NCI-H2081 (cell line): ENCODE measurements at places on chromosomes 7 and 10.

DNA sequence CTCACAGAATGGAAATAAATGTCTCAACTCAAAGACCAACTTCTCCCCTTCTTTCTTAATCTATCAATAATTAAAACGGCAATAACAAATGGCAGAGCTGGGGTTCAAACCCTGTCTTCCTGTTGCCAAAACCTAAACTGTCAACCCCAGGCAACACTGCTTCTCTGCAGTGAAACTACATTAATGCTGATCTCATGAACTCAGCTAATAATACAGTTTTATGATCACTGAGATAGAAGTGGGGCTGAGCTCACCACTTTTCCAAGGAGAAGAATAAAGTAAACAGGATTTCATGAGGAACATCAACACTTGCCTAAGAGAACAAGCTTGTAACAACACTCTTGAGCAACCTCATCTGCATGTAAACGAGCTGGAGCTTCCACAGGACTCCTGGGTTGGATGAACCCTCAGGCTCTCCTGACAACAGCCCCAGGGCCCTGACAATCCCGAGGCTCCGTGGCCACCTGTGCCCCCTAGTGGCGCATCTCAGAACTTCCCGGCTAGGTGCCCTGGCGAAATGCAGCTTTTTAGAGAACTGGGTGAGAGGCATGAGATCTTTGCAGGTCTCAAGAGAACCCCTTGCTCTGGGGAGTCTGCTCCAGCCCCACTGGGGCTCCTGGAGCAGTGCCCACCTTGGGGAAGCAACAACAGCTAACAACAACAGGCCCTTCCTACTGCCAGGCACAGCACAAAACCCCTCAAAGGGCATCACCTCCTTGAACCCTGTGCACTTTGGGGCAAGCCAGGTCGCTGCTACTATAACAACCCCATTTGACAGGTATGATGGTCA lies 169.3 kb downstream of the SH3PXD2A start:
- DNase-seq, result peak; percentile 53

DNA sequence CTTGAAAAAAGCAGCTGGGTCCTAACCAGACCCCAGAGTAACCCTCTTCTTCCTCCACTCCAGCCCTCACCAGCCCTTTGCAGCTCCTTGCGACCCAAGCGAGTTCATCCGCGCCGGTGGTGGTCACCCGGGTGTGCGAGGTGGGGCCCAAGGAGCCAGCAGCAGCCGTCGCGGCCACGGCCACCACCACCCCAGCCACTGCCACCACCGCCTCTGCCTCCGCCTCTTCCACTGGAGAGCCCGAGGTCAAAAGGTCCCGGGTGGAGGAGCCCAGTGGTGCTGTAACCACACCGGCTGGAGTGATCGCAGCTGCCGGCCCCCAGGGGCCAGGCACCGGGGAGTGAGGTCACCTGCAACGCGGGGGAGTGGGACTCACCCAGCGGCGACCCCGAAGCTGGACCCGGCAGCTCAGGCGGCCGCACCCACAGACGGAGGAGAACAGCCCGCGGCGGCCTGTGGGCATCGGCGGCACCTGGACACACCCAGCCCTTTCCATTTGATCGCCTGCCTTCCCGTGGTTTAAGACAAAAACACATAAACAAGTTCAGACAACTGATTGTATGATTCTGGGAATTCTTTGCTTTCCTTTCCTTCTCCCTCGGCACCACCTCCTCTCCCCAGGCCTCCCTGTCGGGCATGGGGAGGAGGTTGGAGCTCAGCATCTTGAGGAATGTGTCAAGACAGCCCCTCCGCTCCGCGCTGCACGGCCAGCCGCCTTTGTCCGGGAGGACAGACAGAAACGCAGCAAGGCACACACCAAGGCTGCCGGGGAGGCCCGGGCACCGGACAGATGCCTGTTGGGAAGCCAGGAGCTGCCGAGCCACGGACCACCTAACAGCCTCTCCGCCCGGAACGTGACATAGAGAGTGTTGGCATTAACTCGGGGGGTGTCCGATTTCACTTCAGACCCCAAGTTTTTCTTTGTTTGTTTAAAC lies 13.0 kb upstream of the AP5Z1 start:
- no peak for DNase-seq

DNA sequence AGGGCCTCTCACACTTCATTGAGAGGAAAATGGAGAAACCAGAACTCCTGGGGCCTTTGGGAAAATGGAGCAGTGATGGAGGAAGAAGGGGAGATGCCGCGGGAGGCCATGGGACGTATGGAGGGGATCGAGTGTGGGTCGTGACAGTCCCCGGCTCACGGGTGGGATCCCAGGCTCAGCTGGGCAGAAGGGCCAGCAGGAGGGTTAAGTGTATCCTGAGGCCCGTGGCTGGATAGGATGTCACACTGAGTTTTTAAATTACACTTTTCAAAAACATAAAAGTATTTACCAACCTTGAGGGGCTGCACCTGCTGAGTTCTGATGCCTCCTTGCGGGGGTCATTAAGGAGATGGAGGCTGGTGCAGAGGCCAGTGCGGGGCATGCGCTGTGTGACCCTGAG lies 28.0 kb upstream of the PSMG3 start:
- DNase-seq, result no peak

GRCh38 chr10:118873738-118874105 lies 119.0 kb upstream of the CACUL1 start:
- no peak for DNase-seq

GRCh38 chr7:141557360-141557759 lies 6.2 kb downstream of the AGK start:
- DNase-seq, result no peak

DNA sequence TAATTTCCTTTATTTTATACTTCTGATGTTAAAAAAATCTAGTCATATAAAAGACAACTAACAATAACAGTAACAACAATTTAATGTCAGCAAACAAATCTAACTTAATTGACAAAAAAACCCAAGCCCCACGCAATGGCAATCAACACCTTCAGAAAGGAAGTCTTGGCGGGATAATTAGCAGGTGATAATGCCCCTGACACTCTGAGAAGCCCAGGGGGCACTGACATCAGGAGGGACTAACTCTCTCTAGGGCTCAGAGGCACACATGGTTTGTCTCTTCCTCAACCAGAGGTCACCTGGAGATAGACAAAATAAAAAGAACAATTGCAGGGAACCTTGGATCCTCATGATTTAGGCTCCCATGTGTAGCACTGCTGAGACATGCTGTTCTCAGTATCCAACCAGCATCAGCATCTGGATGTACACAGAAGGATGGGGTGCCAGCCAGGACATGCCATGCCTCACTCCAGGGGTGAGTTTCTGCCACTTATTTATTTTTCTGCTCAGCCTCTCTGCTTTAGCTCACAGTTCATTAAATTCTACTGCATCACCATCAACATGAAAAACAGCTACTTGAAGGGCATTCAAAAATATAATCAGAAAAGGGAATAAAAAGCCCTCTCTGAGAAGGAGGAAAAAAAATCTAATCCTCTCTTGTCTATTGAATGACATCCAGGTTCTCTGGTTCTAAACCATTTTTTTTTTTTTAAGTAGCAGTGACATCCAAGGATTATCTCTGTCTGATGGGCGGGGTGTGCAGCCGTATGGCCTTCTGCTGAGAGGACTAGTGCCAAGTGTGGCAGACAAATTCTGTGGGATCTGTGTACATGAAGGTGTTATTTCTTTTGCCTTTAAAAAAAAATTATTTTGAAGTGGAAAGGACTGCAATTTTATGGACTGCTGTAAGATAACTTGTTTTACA lies 96.3 kb downstream of the ATXN7L1 start:
- no peak for DNase-seq

GRCh38 chr7:85851571-85852193 lies 664.8 kb upstream of the SEMA3D start:
- peak; percentile 59 for DNase-seq

GRCh38 chr10:75109459-75109778 lies 2.0 kb upstream of the SAMD8 start:
- no peak for DNase-seq

GRCh38 chr7:106029451-106029850 lies 66.4 kb downstream of the CDHR3 start:
- DNase-seq, result no peak

- DNase-seq, result no peak
These were observed 84.6 kb downstream of the ZMYND11 start for GRCh38 chr10:219731-220472.

DNA sequence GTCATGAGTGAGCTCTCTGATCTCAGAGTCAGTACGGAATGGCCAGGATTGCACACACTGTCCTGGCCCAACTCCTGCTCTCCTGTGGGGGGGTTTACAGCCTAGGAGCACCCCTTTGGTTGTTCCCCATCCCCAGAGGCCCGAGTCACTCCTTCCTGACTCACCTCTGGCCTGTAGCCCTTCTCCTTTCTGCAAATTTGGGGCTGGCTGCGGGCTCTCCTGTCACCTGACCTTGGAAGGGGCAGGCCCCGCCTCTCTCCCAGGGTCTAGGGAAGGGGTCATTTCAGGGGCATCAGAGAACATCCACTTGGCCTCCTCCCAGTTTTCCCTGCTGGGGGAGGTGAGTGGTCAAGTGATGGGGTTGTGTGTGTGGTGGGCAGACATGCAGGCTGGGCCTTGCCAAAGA lies 1.7 kb downstream of the NYAP1 start:
- no peak for DNase-seq

DNA sequence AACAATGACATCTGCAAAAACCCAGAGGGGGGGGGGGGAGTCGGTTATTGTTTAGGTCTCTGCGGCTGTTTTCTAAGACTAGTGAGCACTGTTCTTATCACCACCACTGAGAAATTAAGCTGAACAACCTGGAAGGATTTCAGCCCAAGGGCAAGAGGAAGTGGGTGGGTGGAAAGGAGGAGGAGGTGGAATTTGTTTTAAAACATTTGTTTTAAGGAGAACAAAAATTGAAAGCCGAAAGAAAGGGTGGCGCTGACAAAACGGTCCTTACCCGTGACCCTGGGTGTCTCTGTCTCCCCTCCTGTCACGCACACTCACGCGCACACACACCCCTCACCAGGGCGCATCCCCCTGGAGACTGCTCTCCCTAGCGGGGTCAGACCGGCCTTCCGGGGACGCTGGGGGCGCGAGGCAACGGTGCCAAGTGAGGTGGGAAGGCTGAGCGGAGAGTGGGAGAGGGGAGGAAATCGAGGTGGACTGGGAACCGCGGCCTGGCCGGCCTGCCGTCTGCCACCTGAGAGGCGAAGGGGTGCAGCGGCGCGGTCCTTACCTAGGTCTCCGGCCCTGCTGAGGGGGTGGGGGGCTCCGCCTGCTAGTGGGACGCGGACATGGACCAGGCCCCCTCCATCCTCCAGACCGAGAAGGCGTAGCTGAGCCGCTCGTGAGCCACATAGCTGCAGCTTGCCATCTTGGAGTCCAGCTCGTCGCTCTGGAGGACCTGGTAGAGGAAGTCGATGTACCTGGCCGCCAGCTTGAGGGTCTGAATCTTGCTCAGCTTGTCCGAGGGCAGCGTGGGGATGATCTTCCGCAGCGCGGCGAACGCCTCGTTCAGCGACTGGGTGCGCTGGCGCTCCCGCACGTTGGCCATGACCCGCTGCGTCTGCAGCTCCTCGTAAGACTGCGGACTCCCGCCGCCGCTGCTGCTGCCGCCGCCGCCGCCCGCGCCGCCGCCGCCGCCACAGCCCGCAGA lies 1.0 kb downstream of the TWIST1 start:
- DNase-seq, result peak; percentile 75

GRCh38 chr10:45557275-45557905 lies 115.2 kb downstream of the ZFAND4 start:
- DNase-seq, result no peak

GRCh38 chr7:155729847-155730246 lies 82.4 kb downstream of the SHH start:
- DNase-seq, result peak; percentile 19

GRCh38 chr7:1709281-1709680 lies 39.2 kb downstream of the ELFN1 start:
- no peak for DNase-seq

DNA sequence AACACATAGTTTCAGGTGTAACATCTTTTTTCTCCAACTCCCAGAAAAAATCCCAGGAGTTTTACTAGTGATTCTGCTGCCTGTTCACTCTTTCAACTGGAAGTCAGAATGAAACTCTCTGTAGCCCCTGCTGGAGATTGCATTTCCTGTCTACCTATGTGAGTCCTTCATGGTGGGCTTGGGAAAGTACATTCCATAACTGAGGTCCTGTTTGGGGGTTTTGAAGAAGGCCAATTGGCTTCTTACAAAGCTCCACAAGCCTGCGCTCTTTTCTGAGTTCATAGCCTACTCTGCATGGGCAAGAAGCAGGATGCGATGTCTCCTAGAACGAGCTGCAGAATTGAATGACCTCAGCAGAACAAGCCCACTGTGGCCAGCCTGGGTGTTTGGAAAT lies 86.7 kb downstream of the LYZL2 start:
- no peak for DNase-seq

DNA sequence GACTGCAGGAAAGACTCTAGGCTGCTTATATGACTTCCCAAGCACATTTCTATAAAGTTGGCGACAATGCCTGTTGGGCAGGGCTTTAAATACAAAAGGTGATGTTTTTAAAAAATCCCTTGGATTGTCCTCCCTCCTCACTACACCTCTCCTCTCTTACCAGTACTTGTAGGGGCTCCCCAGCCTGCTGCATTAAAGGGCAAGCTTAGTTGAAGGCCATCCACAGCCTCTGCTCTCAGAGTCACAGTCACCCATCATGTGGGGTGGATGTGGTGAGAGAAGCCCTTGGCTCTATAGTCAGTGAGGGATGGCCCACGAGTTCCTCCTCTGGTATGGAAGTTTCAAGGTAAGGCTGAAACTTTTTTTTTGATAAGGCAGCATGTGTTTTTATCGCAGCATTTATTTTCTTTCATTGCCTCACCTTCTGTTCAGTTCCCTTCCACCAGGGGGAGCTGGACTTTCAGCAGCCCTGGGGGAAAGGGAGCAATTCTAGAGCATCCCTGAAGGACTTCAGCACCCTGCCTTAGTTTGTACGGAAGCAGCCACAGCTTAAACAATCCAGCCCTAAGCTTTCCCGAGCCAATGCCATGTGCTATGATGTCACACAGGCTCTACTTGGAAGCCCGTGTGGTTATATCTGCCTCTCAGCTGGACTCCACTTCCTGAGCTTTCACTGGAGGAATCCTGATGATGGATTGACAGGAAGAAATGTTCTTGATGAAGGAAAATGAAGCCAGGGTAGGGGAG lies 131.9 kb downstream of the CALCR start:
- DNase-seq, result peak; percentile 35

GRCh38 chr10:6151087-6151977 lies 51.4 kb upstream of the PFKFB3 start:
- no peak for DNase-seq

DNA sequence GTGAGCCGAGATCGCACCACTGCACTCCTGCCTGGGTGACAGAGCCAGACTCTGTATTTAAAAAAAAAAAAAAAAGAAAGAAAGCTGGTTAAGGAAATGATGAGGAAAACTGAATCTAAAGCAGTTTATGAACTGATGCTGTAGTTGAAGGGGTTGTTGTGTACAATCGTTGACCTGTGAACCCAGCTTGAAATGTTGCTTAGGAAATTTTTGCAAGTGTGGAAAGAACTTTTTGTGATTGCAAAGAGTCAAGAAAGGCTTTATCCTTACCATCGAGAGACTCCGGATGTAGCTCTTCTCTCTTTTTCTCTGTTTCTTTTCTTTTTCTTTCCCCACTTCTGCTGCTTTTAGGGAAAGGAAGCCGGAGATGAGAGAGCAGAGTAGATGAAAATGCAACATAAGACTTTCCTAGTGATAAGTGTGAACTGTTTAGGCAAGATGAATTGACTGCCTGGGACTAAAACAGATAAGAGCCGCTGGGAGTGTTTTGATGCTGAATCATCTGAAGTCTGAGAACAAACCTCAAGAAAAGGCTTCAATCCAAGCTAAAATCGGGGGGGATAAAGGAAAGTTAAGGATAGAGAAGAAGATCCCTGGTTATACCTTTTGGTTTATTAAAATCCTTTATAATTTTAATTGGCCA lies 69.0 kb downstream of the TAF3 start:
- no peak for DNase-seq
